ENCODE measurements at places on chromosomes 5 and 9.

DNA sequence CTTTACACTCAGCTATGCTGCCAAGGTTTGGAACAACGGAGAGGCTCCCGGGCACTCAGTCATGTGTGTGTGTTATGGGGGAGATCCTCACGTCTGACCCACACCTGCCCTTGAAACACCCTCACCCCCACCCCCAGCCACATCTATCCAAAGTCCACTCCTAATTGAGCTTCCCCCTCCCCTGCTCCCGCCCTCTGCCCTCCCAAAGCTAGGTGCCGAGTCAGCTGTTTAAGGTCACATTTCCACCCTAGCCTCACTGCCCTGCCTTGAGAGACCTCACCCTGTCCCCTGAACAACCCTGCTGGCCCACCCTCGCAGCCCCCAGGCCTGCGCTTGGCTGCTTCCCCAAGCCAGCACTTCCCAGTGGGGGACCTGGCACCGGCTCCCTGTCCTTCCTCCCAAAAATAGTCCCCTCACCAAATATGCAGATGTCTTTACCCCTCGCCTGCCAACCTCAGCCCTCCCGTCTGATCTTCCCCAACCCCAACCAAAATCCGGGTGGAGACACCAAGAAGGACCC lies 36.0 kb downstream of the GLDC start:
- no peak for DNase-seq

- DNase-seq = no peak
Observed at GRCh38 chr9:27337833-27338526, 41.0 kb upstream of the EQTN start.

GRCh38 chr5:93532370-93532769 lies 48.6 kb downstream of the NR2F1-AS1 start:
- DNase-seq = no peak

GRCh38 chr5:90381213-90381929 lies 28.2 kb downstream of the CETN3 start:
- no peak for DNase-seq

GRCh38 chr5:149279661-149280060 lies 8.0 kb downstream of the AFAP1L1 start:
- no peak for DNase-seq
